ENCODE measurements at places on chromosomes 2 and 18.

DNA sequence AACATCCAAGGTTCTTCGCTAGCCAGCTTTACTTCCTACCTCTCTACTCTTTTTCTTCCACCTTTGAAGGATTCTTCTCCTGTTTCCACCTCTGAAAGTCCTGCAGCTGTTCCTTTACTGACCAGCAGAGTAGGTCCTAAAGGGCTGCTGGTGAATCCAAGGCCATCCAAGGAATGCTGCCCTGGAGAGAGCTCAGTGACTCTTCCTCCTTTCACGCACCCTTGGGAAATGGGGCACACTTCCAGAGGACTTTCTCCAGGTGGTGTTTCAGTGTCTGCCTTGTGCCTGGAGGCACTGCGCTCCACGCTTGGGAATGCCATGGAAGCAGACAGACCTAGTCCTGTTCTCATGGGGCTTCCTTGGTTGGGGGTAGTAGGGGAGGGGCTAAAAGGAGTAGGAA, 45.4 kb downstream of the SLC16A14 start:
- no peaks in the 10 kb centered on the region for H3K4me1 ChIP-seq
- no peaks in the 10 kb centered on the region for H3K27me3 ChIP-seq
- H3K27ac ChIP-seq: no peak overlapping the region
- H3K4me3 ChIP-seq: no peak overlapping the region
- DNase-seq: no peak

DNA sequence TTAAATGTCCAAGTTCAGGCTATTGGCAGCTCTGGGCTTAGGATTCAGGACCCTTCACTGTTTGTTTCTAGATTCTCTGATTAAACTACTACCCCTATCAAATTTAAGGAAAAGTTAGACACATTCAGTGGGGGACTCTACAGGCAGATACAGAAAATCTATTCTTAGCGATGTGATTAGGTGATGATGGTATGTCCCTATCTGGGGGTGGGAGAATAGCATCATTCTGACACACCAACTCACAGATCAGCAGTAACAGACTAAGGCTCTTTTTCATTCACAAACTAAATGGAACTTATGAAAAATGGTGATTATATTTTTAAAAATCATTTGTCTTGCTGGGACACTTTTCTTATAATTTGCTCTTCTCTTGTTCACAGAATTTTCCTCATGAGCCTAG, 232.9 kb upstream of the CDH2 start:
- no peak overlapping the region for H3K4me3 ChIP-seq
- H3K27me3 ChIP-seq: no peaks in the 10 kb centered on the region
- no peak overlapping the region for H3K27ac ChIP-seq
- no peaks in the 10 kb centered on the region for H3K4me1 ChIP-seq
- no peak for DNase-seq
- no peaks in the 10 kb centered on the region for H3K36me3 ChIP-seq

DNA sequence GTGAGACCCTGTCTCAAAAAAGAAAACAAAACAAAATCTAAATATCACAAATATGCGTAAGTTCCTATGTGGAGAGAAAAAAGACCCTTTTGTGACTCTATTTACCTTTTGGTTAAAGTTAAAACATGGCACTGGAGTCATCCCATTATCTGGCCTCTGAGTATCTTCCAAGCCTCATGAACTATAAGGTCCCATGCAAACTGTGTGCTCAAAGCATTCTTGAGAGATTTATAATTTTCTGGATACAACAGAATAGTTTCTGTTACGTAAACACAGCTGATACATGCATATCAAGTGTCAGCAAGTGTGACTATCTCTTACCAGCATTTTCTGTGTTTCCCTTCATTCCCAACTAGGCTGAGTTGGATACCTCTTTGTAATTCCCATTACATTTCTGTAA, 8.8 kb upstream of the NOSTRIN start:
- no peak for DNase-seq
- H3K4me1 ChIP-seq: peaks cover 10% of the 10 kb centered on the region
- H3K27ac ChIP-seq: no peak overlapping the region

- no peaks in the 10 kb centered on the region for H3K27me3 ChIP-seq
- no peaks in the 10 kb centered on the region for H3K36me3 ChIP-seq
- peak; percentile 2 for DNase-seq
- no peaks in the 10 kb centered on the region for H3K4me1 ChIP-seq
These were observed 864.7 kb downstream of the TRIB2 start for GRCh38 chr2:13581471-13581870.

- no peak overlapping the region for H3K27ac ChIP-seq
- H3K4me3 ChIP-seq: no peak overlapping the region
- peaks cover 5% of the 10 kb centered on the region for H3K4me1 ChIP-seq
- no peaks in the 10 kb centered on the region for H3K36me3 ChIP-seq
- peaks cover 91% of the 10 kb centered on the region for H3K27me3 ChIP-seq
These were observed 12.6 kb downstream of the NR4A2 start for GRCh38 chr2:156319811-156320485.

GRCh38 chr18:49189772-49190171, 239.0 kb upstream of the SMAD7 start:
- no peak overlapping the region for H3K4me3 ChIP-seq
- peaks cover 7% of the 10 kb centered on the region for H3K4me1 ChIP-seq
- no peaks in the 10 kb centered on the region for H3K36me3 ChIP-seq
- H3K27me3 ChIP-seq: no peaks in the 10 kb centered on the region

- H3K4me3 ChIP-seq: no peak overlapping the region
- no peaks in the 10 kb centered on the region for H3K36me3 ChIP-seq
- H3K4me1 ChIP-seq: no peaks in the 10 kb centered on the region
- H3K27ac ChIP-seq: no peak overlapping the region
These were observed 31.3 kb downstream of the MAL start for GRCh38 chr2:95056461-95057459.

DNA sequence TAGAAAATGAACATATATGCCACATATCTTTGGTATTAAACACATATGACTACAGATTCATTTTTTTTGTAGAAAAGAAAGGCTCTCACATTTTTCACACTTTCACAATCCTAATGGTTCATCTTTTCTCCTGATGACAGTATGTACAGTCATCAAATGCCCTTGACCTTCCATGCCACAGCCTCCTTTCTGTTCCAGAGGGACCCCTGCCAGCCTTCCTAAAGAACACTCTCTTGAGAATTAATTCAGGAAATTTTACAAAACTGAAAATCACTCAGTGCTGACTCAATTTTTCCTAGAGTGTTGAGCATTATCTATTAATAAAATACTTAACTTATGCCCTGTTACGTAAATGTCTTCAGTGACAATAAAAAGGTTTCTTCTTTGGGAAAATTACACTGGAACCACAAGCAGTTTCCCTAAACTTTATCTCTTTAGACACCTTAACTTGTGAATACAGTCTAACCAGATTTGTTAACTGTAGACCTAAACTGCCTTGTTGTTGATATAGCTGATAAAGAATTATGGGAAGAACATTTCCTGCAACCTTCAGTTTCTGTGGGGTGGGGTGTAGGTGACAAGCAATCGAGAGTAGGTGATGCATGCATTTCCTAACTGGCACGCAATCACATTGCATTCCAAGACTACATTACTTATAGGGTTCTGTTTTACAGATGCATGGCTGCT, 15.3 kb upstream of the ACOXL start:
- no peak for DNase-seq
- no peak overlapping the region for H3K27ac ChIP-seq
- H3K4me3 ChIP-seq: no peak overlapping the region
- H3K4me1 ChIP-seq: no peaks in the 10 kb centered on the region

Measured in A673 (cell line).